ENCODE measurements at places on chromosomes 3 and 15.

DNA sequence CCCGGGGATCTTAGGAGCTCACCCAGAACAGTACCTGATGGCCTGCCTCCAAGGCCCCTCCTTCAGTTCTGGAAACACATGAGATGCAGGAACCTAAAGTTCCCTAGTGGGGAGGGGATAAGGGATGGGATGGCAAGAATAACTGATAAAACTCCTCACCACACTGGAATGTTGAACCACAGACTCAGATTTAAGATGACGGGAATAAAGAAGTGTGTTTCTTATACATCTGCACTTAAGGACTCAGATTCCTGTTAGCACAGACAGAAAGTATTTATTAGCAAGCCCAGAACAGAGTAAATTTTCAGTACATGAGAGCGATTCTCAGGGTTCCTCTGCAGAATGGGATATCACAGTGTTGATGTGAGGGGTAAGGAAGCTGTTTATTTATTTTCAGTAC lies 245.2 kb downstream of the TLE3 start:
- no peak for DNase-seq

GRCh38 chr15:100438570-100438969 lies 90.2 kb downstream of the CERS3 start:
- no peak for DNase-seq

DNA sequence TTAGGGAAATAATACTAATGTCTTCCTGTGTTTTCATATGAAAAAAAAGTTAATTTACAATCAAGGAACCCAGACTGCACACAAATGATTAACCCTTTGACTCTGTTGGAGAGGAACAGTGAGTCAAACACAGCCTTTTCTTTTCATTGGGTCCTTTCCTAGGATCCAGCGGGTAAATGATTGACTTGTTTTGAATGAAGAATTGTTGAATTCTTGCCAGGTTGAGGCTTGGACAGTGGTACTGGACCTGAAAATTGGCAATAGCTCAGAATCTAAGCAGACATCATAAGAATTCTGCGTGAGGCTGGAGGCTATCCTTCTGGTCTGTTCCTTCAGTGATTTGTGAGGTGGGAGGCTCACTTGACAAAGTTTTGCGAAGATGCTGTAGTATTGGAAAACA lies 143.0 kb downstream of the RYR3 start:
- no peak for DNase-seq

DNA sequence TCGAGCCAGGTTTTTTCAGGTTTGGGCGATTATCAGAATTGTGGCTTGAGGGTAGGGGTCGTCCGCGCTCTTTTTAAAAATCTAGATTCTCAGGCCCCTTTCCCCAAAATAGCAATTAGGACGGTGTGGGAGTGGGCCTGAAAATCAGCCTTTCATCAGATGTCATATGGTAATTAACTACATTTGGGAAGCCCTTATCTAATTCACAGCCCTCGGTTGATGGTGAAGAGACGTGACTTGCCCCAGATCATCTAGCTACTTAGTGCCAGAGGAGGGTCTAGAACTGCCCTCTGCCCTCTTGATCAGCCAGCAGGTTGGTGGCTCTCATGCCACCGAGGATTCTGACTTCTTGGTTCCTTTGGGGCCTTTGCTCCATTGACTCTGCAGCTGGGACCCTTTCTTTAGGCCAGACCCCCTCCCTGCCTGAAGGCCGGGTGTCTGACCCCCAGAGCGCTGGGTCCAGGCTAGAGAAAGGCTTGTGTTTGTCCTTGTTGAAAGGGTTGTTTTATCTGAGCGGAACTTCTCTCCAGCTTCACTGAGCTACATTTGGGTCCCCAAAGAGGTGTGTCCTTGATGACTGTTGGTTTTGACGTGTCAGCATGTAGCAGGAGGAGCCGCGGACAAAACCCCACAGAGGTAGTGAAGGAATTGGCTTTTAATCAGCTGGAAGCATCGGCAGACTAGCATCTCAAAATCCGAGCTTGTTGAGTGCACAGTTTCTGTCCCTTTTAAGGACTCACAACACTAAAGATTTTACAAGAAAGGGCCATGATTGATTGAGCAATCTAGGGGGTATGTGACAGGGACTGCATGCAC lies 857 bp downstream of the AEN start:
- no peak for DNase-seq

DNA sequence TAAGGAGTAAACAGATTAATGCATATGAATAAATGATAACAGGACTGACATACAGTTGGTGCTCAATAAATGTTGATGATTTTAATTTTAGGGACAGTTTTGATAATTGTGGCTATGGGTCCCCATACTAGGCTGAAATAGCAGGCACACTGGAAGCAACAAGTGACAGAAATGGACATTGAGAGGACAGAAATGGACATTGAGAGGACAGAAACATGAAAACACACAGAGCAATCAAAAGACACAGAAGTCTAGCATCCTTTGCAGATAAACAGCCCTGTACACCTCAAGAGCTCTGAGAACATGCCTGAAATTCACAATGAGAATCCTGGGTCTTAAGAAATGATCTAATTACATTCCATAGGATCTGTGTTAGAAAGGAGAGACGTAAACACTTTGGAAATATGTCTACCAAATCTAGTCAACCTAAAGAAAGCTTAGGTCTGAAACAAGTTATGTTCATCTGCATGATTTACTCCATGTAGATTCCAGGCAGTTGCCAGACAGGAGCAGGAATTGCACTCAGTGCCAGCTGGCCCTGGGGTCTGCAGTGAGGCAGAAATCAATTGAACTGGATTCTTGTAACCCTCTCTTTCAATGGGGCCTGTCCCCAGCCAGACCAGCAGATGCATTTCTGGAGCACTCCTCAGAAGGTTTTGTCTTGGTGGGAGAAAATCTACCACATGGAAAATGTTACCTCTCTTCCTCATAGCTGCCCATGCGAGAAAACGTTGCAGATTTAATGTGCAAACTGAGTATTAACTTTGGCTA lies 60.3 kb downstream of the SYNM start:
- no peak for DNase-seq

DNA sequence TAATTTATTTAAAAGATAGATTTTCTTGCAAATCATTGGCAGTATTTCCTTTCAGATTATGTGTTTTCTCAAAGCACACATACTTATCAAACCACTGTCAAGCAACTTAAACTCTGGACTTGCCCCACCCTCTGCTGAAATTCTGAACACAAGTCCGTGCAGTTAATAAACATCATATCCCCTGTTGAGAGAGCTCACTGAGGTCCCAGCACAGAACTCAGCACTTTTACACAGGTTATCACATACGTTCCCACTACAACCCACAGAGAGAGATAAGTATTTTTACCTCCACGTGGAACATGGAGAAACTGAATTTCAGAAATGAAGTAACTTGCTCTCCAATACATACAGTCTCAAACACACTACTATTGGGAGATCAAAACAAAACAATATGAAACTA lies 267.6 kb upstream of the IGF1R start:
- DNase-seq = no peak

DNA sequence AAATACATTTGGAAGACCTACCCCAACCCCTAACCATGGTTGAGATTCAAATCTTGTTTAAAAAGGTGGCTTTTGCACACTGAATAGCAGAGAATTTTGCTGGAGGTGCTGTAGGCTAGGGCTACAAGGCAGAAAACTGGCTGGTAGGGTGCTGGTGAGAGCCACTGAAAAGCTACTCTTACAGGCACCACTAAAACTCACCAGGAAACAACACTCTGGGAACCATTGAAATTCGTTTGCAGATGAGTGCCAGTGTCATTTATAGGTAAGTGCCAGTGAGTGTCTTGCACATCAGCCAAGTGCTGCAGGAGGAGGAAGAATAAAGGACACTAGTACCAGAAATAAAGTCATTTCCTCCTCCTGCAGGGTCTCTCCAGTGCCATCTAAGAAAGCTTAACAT lies 610.2 kb downstream of the ZNF385D start:
- no peak for DNase-seq

- DNase-seq = no peak
These were observed 342.0 kb upstream of the NR2F2 start for GRCh38 chr15:95988574-95988887.

DNA sequence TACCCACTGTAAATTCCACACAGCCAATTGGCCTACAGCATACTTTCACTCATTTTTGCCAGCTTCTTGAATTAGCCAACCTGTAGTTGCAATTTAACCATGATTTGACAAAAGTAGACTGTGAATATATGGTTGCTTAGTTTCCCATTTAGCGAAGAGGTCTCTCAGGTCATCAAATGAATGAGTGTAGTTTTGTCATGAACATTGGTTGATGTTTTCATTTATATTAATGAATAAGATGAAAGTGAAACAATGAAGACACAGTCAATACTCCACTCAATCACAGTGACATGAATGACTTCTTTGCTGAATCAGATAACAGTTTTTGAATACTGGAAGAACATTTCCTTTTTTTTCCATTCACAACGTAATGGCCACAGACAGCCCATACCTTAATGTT lies 15.3 kb upstream of the FAM3D start:
- DNase-seq = no peak

DNA sequence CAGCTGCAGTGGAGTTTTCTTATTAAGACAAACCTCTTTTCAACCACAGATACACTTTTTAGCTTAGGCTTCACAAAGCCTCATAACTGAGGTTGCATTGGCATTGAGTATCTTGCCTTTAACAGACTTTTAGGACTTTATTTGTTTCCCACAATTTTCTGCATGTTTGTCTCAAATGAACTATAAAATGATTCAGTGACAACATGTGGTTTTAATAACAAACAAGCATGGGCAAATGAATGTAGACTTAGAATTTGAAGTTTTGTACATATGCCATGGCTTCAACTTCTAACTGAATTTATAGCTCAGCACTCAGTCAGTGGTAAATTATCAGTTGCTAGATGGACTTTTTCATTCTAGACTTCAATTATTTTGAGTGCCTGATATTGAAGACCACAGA lies 101.6 kb downstream of the SLC25A26 start:
- no peak for DNase-seq

- no peak for DNase-seq
These were observed 32.0 kb downstream of the IL17RD start for GRCh38 chr3:57133157-57133556.

GRCh38 chr3:42608581-42608980 lies 8.1 kb downstream of the NKTR start:
- no peak for DNase-seq

DNA sequence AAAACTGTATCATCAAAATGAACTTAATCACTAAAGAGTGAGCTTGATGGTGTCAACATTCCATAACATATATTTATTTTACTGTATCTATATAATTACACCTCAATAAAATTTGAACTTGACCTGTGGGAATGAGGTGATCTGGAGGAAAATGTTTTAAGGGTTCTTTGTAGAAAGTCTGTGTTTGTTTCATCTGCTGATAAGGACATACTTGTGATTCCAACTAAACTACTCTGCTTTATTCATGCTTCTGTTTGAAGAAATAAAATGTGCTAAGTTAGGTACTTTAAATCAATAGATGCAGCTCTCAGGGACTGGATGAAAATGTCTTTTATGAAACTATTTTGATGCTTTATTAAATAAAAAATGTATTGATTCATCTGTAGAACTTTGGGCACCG lies 11.6 kb upstream of the PLOD2 start:
- DNase-seq = no peak

DNA sequence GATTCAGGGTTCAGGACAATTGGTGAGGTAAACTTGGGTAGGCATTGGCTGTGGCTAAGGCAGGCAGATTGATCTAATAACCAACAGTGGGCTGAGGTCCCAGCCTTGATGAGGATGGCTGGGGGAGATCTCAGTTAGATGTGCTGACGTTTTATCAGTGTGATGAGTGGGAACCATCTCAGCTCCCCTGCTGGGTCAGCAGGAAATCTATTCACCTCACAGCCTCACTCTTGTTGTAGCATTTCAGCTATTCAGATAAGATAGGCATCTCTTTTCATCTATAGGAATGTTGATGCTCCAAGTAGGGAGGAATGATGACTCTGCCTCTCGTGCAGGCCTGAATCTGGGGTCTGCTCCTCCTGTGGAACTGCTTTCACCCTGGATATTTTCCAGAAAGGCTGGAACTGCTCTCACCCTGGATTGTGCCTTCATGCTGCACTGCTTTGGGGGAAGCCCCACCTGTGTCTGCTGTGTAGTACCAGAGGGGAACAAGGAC lies 973.7 kb downstream of the NSUN3 start:
- DNase-seq = no peak

- no peak for DNase-seq
These were observed 10.3 kb downstream of the ACSBG1 start for GRCh38 chr15:78224023-78224411.

GRCh38 chr3:127720161-127720823 lies 47.5 kb downstream of the ABTB1 start:
- no peak for DNase-seq

DNA sequence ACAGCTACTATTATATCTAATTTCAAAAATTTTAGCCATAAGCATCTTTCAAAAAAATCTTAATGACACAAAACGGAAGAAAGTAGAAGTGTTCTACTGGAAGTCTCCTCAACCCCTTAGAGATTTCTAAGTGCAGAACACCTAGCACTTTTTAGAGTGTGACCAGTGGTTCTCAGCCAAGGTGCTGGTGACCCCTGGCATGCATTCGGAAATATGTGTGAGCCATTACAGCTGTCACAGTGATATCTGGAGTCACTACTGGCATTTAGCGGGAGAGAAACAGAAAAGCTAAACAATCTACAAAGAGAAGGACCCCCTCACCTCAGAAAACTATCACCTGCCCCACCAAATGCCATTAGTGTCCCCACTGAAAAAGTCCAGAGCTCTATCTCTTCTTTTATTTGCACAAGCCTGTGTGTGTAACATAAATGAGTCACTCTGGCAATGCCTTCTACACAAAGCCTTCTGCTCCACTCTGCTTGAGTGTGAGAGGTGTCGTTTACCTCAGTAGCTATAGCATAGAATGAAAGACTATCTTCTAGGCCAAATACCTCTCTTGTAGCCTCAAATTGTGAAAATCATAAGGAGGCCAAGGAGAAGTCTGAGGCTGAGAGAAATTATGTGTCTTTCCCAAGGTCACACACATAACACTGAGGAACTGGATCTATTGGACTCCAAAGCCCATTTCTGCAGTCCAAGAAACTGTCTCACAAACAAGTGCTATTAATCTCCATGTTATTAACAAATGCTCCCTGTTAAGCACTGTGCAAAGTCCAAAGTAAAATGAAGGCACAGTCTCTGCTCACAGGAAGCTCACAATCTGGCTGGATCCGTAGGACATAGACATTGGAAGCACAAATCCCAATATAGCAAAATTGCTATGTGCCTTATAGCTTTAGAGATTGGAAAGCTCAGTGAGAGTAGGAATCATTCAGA lies 28.5 kb upstream of the KCNMB2 start:
- DNase-seq = no peak

DNA sequence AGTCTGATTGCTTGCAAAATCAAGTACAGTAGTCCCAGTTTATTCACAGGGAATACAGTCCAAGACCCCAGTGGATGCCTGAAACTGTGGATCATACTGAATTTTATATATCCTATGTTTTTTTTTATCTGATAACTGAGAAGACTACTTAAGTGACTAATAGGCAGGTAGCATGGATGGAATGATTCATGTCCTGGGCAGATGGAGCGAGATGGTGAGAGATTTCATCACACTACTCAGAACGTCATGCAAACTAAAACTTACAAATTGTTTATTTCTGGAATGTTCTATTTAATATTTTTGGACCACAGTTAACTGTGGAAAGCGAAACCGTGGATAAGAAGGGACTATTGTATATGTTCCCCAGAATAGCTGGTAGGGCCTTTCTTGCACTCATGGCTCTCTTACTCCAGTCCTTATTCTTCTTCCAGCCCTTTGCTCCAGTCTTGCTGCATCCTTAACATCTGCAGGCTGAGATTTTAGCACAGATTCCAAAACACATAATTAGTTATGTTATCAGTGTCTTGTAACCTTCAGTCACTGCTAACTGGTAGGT lies 290.0 kb downstream of the ADAMTSL3 start:
- no peak for DNase-seq
